Activated naive CD4-positive, alpha-beta T cell treated with anti-CD3 and anti-CD28 coated beads, Interleukin-2, amount 10 ng/mL, durations not matched to agents 7 days and 5 days (primary cell): ENCODE measurements at places on chromosomes 13 and 19.

GRCh38 chr19:815775-816499, 5.8 kb downstream of the PLPPR3 start:
- no peak for DNase-seq

- no peak for DNase-seq
Observed at GRCh38 chr13:98094678-98095266, 48.1 kb upstream of the FARP1 start.

- DNase-seq: no peak
Observed at GRCh38 chr19:47626238-47626637, 17.3 kb downstream of the BICRA start.

DNA sequence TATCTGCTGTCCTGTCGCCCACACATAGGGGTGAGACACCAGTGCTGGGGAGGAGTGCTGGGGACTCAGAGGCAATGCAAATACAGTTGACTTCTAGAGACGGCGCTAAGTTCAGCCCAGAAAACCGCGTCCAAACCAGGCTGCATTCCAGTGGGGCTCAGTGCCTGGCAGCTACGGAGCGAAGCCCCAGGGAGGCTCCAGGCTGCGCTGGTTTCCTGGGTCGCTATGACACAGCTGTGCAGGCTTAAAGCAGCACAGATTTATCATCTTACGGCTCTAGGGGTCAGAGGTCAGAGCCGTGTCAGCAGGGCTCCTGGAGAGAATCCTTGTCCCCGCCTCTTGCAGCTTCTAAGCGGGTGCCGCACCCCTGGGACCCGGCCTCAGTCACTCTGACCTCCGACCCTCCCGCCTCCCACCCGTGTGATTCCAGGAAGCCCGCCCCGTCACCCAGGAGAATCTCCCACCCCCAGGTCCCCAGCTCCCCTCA, 61.6 kb downstream of the ANKRD10 start:
- DNase-seq: no peak

DNA sequence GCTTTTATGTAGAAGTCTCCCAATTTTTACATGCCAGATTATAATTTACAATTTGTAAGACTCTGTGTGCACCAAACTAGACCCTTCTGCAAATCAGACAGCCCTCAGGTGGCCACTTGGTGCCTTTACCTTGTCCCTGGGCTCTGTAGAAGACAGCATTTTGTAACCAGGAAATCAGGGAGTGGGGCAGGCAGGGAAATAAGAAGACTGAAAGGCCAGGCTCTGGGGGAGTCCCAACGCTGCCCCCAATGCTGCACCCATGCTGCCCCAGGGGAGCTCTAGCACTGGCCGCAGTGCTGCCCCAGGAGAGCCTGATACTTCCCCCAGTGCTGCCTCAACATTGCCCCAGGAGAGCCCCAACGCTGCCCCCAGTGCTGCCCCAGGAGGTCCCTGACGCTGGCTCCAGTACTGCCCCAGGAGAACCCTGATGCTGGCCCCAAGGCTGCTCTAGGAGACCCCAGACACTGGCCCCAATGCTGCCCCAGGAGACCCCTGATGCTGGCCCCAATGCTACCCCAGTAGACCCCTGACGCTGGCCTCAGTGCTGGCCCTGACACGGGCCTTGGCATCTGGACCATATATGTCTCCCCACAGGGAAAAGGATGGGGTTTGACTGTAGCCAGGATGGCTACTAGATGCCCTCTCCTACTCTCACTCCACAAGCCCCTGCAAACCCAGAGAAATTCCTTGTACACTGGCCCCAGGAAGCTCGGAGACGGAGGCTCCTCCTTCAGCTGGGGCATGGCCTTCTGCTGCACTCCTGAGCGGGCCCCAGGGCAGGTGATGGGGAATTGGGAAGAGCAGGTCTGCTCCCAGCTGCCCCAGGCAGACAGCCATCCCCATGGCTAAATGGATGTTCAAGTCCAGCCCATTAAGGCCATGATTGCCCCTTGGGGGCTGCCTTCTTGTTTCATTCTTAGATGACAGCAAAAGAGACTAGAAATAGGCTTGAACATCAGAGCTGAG, 23.6 kb downstream of the VSTM2B start:
- DNase-seq: no peak

DNA sequence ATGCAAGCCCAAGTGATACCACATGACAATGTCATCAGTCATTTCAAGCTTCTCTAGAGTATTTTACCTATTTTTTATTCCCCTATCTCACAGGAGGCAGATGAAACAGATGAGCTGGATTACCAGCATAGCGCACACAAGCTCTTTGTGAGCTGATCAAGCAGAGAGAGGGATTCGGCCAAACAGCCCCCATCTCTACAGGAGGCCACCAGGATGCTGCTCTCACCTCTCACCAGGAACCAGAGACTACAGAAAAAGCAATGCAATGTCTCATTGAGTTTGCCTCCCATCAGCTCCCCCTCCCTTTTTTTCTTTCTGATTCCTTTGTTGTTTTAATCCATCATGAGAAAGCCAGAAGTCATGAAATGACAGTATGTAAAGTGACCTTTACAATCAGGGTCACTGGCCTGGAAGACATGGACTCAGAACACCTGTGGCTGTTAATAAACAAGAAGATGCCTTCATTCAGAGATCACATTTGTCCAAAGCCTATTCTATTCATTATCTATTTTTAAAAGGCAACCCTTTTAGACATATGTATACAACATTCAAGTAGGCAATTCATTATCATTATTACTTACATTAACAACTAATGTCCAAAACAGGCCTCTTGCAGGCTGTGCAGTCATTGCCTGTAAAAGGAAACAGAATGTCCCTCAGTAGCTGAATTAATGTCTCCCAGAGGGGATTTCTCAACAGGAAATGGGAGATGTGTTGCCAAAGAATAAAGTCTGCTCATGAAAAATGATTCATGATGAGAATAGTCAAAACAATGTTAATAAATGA, 656.6 kb downstream of the TBC1D4 start:
- no peak for DNase-seq

GRCh38 chr13:69565334-69565733, 542.3 kb upstream of the ATXN8OS start:
- no peak for DNase-seq
